Osteoblast (primary cell): ENCODE measurements at places on chromosomes 7 and 10. TPM values are rescaled to one million over a fixed set of nuclear protein-coding genes. Genes with fewer than 3 reads are reported as not detected.

GRCh38 chr7:188174-188573 lies 4.2 kb upstream of the FAM20C start:
- no peak for DNase-seq

The TACR2 gene
- 0.29 and 0.36 TPM in 2 replicates for total RNA-seq

DNA sequence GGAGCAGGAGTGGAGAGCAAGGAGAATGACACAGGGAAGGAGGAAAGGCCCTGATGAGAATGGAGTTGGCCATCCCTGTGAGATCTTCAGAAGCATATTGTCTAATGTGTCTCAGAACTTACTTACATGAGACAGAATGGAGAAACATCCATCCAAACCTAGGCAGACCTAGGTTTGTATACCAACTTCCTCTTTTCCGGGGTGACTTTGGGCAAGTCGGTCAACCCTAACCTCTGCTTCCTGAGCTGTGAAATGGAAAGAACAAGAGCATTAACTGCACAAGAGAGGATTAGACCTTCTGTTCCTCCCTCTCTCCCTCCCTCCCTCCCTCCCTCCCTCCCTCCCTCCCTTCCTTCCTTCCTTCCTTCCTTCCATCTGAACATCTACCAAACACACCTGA lies 4.5 kb downstream of the GHRHR start:
- DNase-seq, result no peak

The FBXO24 gene
- total RNA-seq, result under 0.01 and 0.36 TPM in 2 replicates

The FAM180A gene
- 23.5 and 28.9 TPM in 2 replicates for total RNA-seq

The PKD2L1 gene
- total RNA-seq, result not detected in 2 replicates

The TEX47 gene
- total RNA-seq, result not detected in 2 replicates

- no peak for DNase-seq
These were observed 460.0 kb upstream of the NRP1 start for GRCh38 chr10:33794460-33794859.

DNA sequence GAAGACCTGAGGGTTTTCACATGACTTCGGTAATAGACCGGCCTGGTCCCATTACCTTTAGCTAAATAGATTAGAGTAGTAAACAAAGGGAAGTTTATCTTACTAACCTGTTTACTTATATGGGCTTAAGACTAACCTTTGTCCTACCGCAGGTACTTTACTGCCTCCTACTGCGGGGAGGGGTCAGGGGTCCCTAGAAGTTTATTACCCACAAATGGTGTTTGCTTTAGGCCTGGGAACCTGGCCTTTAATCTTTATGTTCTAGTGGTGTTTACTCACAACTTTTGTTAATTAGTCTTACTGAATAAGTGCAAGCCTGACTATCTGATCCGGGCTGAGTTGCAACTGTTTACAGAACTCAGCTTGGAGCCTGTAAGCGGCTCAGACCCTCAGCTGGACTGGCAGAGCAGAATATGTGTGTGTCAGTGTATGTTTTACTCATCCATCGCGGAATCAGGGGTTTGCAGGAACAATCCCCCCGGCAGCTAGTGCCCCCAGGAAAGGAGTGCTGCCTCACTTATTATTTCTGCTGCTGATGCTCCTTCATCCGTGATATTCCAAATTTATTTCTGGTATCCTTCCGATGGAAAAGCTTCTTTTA lies 578.9 kb upstream of the SEMA3D start:
- no peak for DNase-seq

The CCDC172 gene
- total RNA-seq, result not detected in 2 replicates

The COL17A1 gene
- total RNA-seq, result under 0.01 TPM in 2 replicates

- DNase-seq, result peak; percentile 54
These were observed 38.7 kb downstream of the DENND11 start for GRCh38 chr7:141663081-141663849.

The SUN1 gene
- 109 and 126 TPM in 2 replicates for total RNA-seq

The GRM3 gene
- not detected in 2 replicates for total RNA-seq

GRCh38 chr10:112959207-112959838 lies 9.3 kb downstream of the TCF7L2 start:
- DNase-seq, result no peak

The AGMO gene
- under 0.01 and 1.2 TPM in 2 replicates for total RNA-seq

- peak; percentile 6 for DNase-seq
These were observed 155.0 kb downstream of the STK31 start for GRCh38 chr7:23864973-23865372.

The ITGB8 gene
- total RNA-seq, result 30.9 and 35.1 TPM in 2 replicates

GRCh38 chr7:120732256-120732655 lies 125.7 kb downstream of the TSPAN12 start:
- DNase-seq, result no peak

DNA sequence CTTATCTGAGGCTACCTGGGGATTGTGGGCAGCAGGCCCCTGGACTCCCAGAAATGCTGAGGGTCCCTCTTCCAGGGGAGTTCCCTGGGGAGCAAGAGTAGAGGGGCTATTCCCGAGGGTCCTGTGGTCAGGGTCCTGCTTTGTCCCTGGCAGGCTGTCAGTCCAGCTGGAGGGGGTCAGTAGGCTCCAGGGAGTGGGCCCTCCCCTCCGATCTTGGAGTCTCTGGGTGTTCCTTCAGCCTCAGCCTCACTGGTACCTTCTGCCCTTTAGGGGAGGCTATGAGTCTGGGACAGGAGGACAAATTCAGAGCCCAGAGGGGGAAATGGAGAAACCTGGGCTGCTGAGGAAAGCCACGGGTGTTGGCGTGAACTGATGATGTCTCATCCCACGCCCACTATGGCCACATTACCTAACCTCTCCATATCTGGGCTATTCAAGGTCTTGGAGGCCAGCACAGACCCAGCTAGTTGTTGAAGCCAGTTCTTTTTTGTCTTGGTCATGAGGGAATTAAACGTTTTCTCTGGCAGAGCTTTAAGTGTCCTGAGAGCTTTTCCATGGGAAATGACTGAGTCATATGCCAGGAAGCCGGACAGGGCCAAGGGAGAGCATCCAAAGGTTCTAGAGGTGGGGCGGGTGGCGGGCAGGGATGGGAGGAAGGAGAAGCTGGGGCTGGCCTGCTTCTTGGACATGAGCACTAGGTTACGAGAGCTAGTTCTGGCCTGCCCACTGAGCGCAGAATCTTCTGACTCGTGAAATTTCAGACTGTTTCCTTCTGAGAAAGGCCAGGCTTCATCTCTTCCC lies 6.2 kb downstream of the CALHM2 start:
- DNase-seq, result peak; percentile 94

DNA sequence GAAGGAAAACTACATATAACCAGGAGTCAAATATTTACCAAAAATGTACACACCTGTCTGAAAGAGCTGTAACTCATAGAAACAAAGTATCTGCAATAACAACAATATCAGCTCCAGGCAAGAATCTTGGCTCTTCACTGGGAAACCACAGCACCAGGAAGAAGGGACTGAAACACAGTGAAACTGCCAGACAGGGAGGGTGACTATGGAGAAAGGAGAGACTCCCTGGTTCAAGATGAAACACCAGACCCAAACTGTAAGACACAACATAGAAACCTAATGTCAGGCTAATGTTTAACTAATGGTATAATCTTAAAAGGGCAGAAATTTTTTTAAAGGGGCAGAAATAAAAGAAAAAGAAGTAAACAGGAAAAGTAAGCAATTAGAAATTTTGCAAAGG lies 11.5 kb upstream of the TAS2R39 start:
- peak; percentile 56 for DNase-seq

- no peak for DNase-seq
These were observed 16.7 kb upstream of the LRRN3 start for GRCh38 chr7:111074071-111074747.

The INPP5A gene
- total RNA-seq, result 20.9 and 22.8 TPM in 2 replicates

DNA sequence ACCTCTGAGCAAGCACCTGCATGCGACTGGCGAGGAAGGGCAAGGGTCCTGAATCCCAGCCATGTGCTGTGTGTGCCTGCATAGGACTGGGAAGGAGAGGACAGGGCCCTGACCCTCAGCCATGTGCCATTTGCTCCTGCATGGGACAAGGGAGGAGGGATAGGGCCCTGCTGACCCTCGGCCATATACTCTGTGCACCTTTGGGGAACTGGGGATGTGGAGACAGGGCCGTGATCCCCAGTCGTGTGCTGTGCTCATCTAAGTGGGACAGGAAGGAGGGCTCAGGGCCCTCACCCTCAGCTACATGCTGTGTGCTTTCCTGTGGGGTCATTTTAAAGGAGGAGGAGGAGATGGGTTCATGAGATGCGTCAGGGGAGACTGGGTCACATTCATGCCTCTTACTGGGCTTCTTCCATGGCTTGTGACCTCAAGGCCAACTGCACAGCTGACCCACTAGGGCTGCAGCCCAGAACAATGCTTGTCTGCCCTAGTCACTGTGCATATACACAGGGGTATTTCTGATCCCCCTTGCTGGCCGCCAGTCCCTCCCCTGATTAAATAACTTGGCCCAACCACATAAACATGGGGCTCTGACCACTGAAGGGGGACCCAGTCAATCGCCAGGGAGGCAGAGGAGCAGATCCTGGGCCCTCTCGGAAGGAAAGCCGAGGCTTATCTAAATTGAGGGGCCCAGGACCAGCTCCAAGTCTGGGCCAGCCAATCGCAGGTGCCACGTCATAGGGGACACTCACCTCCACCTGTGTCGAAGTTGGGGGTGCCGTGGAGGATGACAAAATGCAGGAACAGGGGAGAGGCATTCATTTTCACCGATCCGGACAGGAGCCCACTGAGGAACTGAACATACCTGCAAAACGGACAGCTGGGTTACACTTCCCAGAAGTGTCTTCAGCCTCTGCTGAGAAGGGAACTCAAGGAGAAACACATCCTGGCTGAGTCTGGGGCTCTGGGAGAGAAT lies 167.3 kb downstream of the TNS3 start:
- DNase-seq, result no peak

The LIMK1 gene
- total RNA-seq, result 46.7 and 48.9 TPM in 2 replicates

The PHTF2 gene
- total RNA-seq, result 28.6 and 31.5 TPM in 2 replicates

The NPFFR1 gene
- total RNA-seq, result not detected in 2 replicates

The OIT3 gene
- under 0.01 TPM in 2 replicates for total RNA-seq

DNA sequence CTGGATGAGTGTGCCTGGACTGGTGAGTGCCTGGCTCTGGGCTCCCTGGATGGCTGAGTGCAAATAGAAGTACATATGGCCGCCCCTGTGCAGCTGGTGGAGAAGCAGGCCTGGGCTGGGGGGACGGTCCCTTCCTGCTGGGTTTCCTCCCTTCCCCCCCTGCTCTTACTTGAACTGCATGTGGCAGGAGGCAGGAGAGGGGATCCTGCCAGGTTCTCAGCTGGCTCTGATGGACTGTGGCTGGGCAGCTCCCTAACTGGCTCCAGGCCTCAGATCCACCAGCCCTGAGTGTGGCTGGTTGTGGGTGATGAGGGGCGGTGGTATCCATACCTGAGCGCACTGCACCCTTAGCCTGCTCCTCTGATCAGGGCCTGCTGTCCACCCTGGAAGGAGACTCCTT lies 26.9 kb downstream of the ADCY1 start:
- DNase-seq, result no peak

DNA sequence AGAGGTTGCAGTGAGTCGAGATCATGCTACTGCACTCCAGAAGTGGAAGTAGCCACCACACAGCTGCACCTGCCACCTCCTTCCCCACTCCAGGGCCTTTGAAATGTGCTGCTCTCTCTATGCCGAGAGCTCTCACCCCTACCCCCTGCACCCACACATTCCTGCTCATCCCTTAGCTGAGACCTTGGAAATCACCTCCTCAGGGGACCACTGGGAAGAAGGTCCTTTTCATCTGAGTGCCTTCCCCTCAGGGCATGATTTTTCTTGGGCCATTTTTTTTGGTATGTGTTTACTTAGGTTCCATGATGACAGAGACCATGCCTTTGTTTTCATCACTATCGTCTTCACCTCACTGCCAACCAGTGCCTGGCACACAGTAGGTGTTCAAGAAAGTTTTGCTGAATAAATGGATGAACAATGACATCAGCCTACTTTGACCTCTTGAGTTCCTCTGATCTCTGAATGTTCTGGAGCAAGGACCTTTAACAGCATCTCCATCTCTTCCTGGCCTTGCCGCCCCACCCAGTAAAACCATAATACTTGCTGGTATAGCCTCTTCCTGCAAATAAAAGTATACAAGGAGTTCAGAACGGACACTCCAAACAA lies 166.6 kb upstream of the KLF14 start:
- no peak for DNase-seq

DNA sequence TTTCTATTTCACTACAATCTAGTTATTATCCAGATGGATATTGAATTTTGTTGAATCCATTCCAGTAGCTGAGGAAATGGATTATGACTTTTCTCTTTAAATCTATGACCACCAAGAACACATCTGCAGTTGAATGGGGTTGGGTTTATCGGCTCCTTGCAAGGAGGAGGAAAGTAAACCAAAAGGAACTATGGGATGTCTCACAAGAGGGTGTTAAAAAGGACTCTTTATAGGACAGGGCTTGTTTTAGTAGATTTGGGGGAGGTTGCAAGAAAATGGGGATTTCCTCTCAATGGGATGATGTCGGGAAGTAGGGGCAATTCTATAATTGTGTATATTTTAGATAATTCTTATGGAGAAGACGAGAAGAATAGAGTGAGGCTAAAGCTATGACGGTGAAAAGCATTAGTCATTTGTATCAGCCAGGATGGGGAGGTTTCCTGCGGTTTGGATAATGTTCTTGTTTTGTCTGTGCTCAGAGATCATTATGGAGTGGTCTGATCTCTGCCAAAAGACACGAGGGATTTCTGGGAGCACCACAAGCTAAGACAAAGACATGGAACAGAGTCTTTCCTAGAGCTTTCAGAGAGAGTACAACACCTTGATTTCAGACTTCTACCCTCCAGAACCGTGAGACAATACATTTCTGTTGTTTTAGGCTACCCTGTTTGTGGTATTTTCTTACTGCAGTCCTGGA lies 5.3 kb upstream of the LRRC61 start:
- no peak for DNase-seq
